ENCODE measurements at places on chromosomes 4 and X. TPM values are rescaled to one million over a fixed set of nuclear protein-coding genes. Genes with fewer than 3 reads are reported as not detected.
A peak's percentile ranks its signal among the peaks of the same experiment; 100 is the strongest.

The MAGEA4 gene
- total RNA-seq = not detected

The NAP1L3 gene
- total RNA-seq = 5.3 TPM

The PDGFRA gene
- 157 TPM for total RNA-seq

The XPNPEP2 gene
- total RNA-seq = not detected

The SLC16A2 gene
- total RNA-seq = 5.3 TPM

The PAGE4 gene
- not detected for total RNA-seq

The FHDC1 gene
- total RNA-seq = under 0.01 TPM

The VCX3B gene
- not detected for total RNA-seq

The MAGEA11 gene
- total RNA-seq = not detected

The NLRP2B gene
- total RNA-seq = not detected

DNA sequence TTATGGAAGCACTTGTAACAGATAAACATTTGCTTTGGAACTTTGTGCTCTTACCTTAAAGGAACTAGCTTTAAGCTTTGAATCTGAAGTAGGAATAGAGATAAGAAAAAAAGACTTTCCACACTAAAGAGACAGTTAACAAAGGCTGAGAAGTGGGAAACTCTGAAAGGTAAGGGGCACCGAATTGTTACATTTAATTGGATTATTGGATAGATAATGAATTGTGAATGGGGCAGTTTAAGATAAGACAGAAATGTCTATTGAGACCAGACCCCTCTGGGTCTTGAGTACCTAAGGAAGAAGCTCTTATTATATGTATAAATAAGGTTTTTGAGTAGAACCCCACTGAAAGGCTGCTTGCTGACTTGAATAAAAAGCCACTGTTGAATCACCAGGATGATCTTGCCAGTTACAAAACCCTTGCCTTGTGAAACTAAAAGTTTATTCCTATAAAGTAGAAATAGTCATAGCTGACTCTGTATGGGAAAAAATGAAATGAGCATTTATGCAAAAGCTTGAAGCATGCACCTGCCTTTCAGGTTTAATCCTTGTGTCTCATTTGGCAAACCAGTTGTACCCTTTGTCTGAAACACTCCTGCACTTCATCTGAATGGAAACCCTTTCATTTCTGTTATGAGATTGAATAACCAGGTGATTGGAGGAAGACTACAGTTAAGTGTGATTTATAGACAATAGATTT is 423.2 kb downstream of the RPA4 start:
- DNase-seq = no peak
- no peak overlapping the region for H3K27ac ChIP-seq
- no peaks in the 10 kb centered on the region for H3K36me3 ChIP-seq

- no peak for DNase-seq
- H3K27me3 ChIP-seq = no peaks in the 10 kb centered on the region
- no peaks in the 10 kb centered on the region for H3K4me1 ChIP-seq
- H3K27ac ChIP-seq = no peak overlapping the region
- no peak overlapping the region for H3K4me3 ChIP-seq
Observed at GRCh38 chr4:109649872-109650271, 53.4 kb downstream of the CASP6 start.

GRCh38 chr4:2096073-2096609 is 37.0 kb downstream of the NAT8L start:
- H3K27me3 ChIP-seq = peaks cover 9% of the 10 kb centered on the region
- no peak for DNase-seq
- H3K27ac ChIP-seq = no peak overlapping the region
- no peaks in the 10 kb centered on the region for H3K36me3 ChIP-seq

- H3K4me3 ChIP-seq = no peak overlapping the region
- H3K36me3 ChIP-seq = no peaks in the 10 kb centered on the region
- H3K27ac ChIP-seq = no peak overlapping the region
- H3K27me3 ChIP-seq = no peaks in the 10 kb centered on the region
- no peaks in the 10 kb centered on the region for H3K4me1 ChIP-seq
- DNase-seq = peak; percentile 88
Observed at GRCh38 chr4:176920694-176921093, 128.0 kb upstream of the VEGFC start.

GRCh38 chr4:20166544-20166943 is 85.2 kb upstream of the SLIT2 start:
- no peak overlapping the region for H3K4me3 ChIP-seq
- no peaks in the 10 kb centered on the region for H3K36me3 ChIP-seq
- no peaks in the 10 kb centered on the region for H3K27me3 ChIP-seq
- DNase-seq = no peak

- no peak for DNase-seq
- no peaks in the 10 kb centered on the region for H3K36me3 ChIP-seq
- no peak overlapping the region for H3K4me3 ChIP-seq
- H3K4me1 ChIP-seq = no peaks in the 10 kb centered on the region
- no peak overlapping the region for H3K27ac ChIP-seq
- no peaks in the 10 kb centered on the region for H3K27me3 ChIP-seq
Observed at GRCh38 chrX:96756491-96756890, 71.8 kb downstream of the DIAPH2 start.

DNA sequence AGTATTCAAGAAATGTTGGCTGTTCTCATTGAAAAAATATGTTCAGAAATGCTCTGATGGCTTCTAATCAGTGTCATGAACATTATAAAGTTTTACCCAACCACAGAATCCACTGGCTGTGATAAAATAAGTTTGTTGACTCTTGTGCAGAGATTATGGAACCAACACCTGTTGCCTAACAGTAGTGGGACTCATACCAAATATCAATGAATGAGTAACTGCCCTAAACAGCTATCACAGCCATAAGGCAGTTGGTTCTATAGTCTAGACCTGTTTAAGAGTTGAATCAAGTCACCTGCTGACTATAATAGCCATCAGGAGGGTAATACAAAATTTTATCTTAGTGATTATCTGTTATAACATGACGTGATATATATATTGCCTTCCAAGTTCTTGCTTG is 168.3 kb downstream of the ATOH1 start:
- DNase-seq = no peak
- H3K36me3 ChIP-seq = no peaks in the 10 kb centered on the region
- H3K27ac ChIP-seq = no peak overlapping the region
- H3K4me3 ChIP-seq = no peak overlapping the region
- no peaks in the 10 kb centered on the region for H3K27me3 ChIP-seq

- peaks cover 4% of the 10 kb centered on the region for H3K4me1 ChIP-seq
- no peak within 1 kb of the TSS for H3K27ac ChIP-seq
- H3K4me3 ChIP-seq = peak within 1 kb of the TSS; percentile 87
- peaks cover 3% of the 10 kb centered on the region for H3K36me3 ChIP-seq
- DNase-seq = peak; percentile 75
Observed at GRCh38 chr4:973431-974397, at the start of gene DGKQ. Gene DGKQ (minus strand): TSS chr4:973569. CDS start chr4:973482, 87 bp downstream.

GRCh38 chrX:47144626-47145394 is at the start of the genes NDUFB11 and RBM10:
Gene NDUFB11 (minus strand): TSS chrX:47144702. CDS start chrX:47144679, 23 bp downstream.
Gene RBM10 (plus strand): TSS chrX:47145221. CDS start chrX:47147482, 2,261 bp downstream.
- peaks cover 2% of the 10 kb centered on the region for H3K4me1 ChIP-seq
- peak within 1 kb of the TSS; percentile 99 for H3K4me3 ChIP-seq
- H3K27me3 ChIP-seq = peaks cover 7% of the 10 kb centered on the region
- DNase-seq = peak; percentile 93
- peaks cover 8% of the 10 kb centered on the region for H3K36me3 ChIP-seq

- no peak for DNase-seq
- no peaks in the 10 kb centered on the region for H3K4me1 ChIP-seq
- H3K27me3 ChIP-seq = peaks cover 18% of the 10 kb centered on the region
- peak overlapping the region; percentile 89 for H3K4me3 ChIP-seq
- no peaks in the 10 kb centered on the region for H3K36me3 ChIP-seq
Observed at GRCh38 chrX:71095033-71095432, 618 bp upstream of the FOXO4 start.

DNA sequence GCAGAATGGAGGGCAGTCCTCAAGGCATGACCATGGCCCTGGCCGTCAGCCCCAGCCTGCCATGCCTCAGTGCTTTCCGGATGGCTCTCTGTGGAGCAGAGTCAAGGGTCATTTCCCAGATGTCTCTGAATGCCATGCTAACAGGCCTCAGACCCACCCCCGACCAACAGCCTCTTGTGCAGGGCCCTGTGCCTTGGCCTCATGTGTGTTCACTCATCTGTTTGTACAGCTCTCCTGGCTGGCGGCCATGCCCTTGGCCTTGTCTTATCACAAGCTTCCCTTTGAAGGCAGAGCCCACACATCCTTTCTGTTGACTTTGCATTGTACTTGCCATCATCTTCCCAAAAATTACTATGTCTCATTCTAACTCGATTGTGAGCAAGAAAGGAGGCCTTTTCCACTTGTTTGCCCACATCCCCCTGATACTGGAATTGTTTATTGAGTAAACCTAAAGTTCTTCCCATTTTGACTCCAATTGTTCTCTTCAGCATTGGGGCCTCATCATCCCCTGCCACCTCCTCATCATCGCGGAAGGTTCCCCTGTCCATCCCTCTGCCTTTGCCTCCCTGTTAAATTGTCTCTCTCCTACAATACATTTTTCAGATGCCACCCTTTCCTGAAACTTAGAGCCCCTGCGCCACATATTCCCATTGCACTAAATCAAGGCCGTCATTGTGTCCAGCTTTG is 6.3 kb downstream of the CA5B start:
- H3K36me3 ChIP-seq = no peaks in the 10 kb centered on the region
- no peaks in the 10 kb centered on the region for H3K4me1 ChIP-seq
- DNase-seq = no peak
- no peak overlapping the region for H3K4me3 ChIP-seq
- H3K27ac ChIP-seq = no peak overlapping the region

DNA sequence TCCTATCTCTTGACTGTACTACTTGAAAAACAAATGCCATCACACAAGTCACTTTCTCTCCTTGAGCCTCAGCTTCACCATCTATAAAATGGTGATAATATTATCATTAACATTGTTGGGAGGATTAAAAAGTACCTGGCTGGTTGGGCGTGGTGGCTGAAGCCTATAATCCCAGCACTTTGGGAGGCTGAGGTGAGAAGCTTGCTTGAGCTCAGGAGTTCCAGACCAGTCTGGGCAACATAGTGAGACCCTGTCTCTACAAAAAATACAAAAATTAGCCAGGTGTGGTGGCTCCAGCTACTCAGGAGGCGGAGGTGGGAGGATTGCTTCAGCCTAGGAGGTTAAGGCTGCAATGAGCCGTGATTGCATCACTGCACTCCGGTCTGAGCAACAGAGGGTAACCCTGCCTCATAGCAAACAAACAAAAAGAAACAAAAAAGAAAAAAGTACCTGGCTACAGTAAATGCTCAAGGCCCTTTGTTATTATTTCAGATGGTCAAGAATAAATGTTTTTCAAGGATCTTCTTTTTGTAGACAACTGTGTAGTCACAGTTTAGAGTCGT is 120.3 kb downstream of the CHRNA9 start:
- H3K4me1 ChIP-seq = no peaks in the 10 kb centered on the region
- H3K36me3 ChIP-seq = no peaks in the 10 kb centered on the region
- H3K27me3 ChIP-seq = no peaks in the 10 kb centered on the region
- no peak overlapping the region for H3K4me3 ChIP-seq
- H3K27ac ChIP-seq = no peak overlapping the region

- H3K36me3 ChIP-seq = no peaks in the 10 kb centered on the region
- H3K4me1 ChIP-seq = peaks cover 8% of the 10 kb centered on the region
- no peak for DNase-seq
- no peaks in the 10 kb centered on the region for H3K27me3 ChIP-seq
- H3K27ac ChIP-seq = no peak overlapping the region
Observed at GRCh38 chr4:101349801-101350064, 2.4 kb upstream of the PPP3CA start.

GRCh38 chr4:98661371-98662054 is 3.1 kb upstream of the TSPAN5 start:
- no peaks in the 10 kb centered on the region for H3K36me3 ChIP-seq
- H3K4me3 ChIP-seq = no peak overlapping the region

DNA sequence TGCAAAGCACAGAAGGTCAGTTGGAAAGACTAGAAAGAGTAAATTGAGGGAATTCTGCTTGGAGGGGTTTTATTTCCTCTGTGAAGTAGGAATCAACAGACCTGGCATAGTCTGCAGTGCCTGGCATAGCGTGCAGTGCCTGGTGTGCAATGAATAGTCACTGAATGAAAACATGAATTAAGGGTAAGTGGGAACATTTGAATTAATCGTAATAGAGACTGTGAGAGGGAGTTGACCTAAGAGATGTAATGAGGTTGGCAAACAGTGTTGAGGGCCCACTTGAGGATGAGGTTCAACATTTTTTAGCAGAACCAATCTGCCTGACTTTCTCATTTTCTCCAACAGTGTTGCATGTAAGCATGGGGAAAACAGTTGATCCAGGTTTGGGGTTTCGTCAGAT is 377.2 kb upstream of the FTHL17 start:
- DNase-seq = no peak
- no peak overlapping the region for H3K27ac ChIP-seq
- no peaks in the 10 kb centered on the region for H3K27me3 ChIP-seq
- no peaks in the 10 kb centered on the region for H3K4me1 ChIP-seq
- no peak overlapping the region for H3K4me3 ChIP-seq
- H3K36me3 ChIP-seq = no peaks in the 10 kb centered on the region

DNA sequence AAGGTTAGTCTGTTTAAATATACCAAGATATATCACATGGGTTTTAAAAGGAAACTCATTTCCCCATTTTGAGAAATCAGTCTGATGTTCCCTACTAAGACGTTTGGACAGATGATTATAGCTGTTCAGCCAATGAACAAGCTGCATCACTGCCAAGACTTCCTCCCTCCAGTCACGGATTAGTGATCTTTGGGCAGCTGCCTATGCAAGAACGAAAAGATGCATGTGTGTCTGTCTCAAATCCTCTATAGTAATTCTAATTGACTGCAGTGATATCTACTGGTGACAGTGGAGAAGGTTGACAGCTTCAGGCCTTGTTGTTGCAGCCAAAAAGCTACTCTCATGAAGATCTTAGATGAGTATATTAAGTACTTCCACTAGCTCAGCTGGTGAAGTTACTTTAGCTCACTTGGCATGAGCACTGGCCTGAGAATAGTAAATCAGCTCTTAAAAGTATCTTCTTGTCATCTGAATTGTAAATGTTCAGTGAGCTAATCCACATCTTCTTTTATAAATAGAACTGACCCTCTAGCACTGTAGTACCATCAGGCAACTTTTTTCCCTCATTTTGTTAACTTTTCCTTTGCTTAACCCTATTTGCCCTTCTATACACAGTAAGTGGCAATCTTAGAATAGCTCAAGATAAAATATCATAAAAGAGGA is 134.5 kb upstream of the PCDH10 start:
- no peak overlapping the region for H3K4me3 ChIP-seq
- no peaks in the 10 kb centered on the region for H3K36me3 ChIP-seq
- no peak overlapping the region for H3K27ac ChIP-seq
- no peak for DNase-seq
- no peaks in the 10 kb centered on the region for H3K27me3 ChIP-seq

All from IMR-90 (cell line).